Fibroblast of mammary gland (primary cell): ENCODE measurements at places on chromosomes 4 and X.
A peak's percentile ranks its signal among the peaks of the same experiment; 100 is the strongest.

DNA sequence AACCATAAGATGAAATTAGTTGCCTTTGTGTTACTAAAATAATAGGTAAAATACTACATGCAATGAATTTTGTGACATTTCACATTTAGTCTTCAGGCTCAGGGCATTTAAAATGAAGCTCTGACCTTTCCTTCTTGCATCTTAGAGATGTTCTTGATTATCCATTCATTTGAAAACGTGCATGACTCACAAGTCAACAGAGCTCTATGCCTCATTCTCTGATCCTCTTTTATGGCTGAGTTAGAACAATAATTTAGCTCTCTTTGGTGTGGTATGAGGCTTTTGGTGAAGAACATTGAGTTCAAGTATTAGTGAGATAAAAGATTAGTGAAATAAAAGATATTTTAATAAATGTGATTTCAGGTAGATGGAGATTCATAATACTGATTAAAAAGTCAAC lies 66.5 kb downstream of the TIGD2 start:
- DNase-seq: peak; percentile 8

DNA sequence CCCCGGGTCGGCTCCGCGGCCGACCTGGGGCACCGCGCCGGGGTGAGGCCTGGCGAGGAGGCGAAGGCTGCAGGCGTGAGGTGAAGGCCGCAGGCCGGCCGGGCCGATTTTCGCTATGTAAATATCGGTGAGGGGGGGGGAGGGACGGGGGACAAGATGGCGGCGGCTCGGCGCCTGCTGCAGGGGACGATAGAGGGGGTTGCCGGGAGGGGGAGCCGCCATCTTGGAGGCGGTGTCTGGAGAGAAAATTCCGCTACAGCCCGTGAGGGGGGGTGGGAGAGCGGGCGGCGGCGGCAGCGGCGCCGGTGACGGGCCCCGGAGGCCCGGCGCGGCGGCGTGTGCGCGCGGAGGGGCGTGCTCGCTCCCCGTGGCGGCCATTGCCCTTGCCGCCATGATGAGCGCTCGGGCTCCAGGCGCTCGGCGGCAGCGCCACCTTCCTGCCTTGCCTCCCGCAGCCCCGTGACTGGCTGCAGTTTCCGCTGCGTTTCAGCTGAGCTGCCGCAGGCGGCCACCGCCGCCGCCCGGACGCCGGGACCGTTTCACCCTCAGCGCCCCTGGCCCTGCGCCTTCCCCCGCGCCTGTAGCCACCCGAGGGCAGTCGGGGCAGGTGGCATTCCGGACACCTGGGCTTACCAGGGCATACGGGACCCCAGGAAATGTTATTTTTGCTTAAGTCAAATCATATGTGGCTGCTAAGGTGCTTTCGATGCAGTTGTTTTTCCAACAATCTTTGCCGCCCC lies 692 bp downstream of the ZFX start:
- DNase-seq: peak; percentile 89

DNA sequence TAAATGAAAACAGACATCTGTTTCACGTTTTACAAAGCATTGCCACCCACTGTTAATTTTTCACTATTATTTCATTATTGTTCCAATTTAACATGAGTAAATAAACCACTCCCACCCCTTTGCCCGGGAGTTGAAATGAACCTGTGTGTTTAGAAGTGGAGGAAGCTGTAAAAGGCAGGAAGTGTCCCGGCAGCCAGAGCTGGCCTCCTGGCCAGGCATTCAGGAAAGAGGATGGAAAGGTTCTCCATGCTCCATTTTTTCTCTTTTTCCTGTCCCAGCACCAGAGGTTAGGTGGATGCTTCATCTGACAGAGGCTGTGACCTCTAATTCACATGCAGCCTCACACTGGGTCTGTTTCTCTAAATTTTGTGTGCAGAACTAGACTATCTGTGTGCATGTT lies 55.5 kb upstream of the LNX1 start:
- DNase-seq: no peak

GRCh38 chr4:4203688-4204400 lies 22.9 kb downstream of the OTOP1 start:
- no peak for DNase-seq

DNA sequence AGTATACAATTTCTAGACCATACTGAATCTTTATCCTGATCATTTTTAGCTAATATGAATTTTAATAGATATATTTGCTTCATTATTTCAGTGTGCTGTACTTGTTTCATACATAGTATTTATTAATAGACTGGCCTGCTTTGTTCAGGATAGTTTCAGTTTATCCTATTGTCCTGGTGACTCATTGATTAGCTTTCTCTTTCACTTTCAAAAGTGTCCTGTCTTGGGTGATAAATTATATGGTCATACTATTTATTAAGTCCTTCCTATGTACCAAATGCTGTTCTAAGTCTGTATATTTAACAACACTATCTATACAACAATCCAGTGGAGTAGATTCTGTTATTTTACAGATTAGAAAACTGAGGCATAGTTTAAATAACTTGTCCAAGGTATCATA lies 153.8 kb upstream of the RAPGEF2 start:
- DNase-seq: peak; percentile 68

GRCh38 chr4:40559585-40560465 lies 69.8 kb downstream of the RBM47 start:
- no peak for DNase-seq

- no peak for DNase-seq
Measured at GRCh38 chrX:9462456-9462855, 2.4 kb upstream of the TBL1X start.

DNA sequence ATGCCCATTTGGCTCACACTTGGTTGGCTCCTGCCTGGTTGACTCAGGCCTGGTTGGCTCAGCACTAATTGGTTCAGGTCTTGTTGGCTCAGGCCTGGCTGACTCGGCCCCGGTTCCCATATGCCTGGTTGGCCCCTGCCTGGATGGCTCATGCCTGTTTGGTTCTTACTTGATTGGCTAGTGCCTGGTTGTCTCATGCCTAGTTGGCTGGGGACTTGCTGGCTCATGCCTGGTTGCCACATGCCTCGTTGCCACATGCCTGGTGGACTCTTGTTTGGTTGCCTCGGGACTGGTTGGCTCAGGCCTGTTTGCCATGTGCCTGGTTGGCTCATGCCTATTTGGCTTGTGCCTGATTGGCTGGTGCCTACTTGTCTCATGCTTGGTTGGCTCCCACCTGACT lies 103.7 kb downstream of the APOOL start:
- peak; percentile 64 for DNase-seq

DNA sequence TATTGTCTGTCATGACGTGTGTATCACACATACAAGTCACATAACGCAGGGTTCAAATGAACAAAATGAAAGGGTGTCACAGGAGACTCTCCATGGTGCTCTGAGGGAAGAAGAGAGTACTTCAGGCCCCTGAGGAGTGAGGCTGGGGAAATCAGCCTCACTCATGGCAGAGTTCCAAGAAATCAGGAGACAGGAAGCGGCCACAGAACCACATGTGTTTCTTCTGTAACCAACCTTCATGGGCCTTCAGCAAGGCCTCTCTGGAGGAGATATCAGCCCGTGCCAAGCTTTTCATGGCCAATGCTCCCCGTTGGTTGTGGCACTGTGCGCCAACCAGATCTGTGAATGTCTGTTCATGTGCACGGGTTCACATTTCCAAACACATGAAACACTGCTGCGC lies 76.0 kb downstream of the NAT8L start:
- peak; percentile 40 for DNase-seq

GRCh38 chr4:167084321-167084720 lies 150.0 kb downstream of the SPOCK3 start:
- no peak for DNase-seq

DNA sequence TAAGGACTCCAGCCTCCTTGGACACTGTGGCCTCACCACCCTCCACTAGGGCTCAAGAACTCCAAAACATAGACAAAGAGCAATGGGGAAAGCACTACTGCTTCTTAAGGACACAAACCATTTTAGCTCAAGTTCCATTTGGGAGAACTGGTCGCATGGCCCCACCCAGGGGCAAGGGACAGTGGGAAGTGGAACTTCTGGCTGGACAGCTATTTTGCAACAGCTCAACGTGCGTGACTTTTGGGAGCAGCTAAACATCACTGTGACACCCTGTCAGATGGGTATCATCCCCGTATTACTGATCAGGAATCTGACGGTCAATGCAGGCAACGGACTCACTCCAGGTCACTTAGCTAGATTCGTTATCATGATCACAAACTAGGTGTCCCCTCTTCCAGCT lies 9.0 kb upstream of the GLOD5 start:
- no peak for DNase-seq

GRCh38 chr4:118273642-118274041 lies 79.2 kb downstream of the PRSS12 start:
- no peak for DNase-seq

DNA sequence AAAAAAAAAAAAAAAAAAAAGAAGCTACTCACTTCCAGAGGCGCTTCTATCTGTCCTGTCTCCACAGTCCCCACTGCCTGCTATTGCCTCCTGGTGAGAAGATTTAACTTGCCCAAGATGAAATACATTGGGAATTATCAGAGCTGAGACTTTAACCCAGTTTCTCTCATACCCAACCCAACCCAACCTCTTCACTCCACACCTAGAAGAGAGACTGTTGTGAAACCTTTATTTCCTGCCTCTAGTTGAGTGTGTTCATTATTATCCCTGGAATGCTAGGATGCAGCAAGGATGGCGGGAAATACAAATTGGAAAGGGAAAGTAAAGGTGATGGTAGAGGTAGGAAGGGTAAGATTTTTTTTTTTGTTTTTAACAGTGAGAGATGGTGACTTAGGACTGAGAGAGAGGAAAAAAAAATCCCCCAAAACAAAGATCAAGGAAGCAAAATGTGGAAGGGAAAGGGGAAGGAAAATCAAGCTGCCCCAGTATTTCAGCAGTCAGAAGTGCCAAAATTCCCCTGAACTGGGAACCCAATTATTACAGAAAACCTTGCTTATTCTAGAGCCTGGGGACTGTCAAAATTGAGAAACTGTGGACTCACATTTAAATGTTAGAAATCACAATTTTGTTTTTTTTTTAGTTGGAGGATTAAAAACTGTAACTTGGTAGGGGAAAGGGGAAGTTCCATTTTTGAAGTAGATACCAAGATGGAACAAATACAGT lies 253.0 kb downstream of the PTTG2 start:
- no peak for DNase-seq

DNA sequence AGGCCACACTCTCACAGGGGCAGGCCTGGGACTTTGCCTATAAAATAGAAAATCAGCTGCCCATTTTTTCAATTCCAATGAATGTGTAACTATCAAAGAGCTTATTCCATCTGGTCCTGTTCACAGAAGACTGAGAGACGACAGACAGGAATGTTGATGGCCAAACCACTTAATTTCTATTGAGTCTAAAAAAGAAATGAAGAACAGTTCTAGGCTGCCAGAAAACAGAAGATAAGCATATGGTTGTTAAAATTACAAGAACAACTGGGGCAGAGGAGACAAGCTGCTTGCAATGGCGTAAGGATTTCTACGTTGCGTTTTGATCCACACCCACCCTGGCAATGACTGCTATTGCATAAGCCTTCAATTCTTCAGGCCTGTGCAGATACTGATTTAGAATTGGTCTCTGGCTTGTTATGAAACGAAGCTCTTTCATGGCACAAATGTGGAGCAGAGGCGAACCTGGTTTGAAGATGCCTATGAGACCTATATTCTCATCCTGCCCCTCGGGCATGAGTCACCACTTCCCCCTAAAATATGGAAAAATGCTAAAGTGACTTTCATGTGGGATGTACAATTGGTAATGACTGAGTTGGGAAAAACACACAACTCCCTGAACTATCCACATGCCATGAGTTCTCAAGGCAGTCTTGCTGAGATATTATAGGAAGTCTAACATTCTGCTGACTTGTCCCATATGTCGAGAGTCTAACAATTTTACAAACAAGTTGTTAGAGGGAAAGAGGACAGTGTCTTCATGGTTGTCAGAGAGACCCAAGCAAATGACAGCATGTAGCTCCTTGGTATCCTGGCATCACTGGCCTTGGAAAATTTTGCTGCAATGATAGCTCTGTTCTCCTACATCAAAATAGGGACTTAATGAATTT lies 37.9 kb upstream of the SORBS2 start:
- peak; percentile 69 for DNase-seq
